ENCODE measurements at places on chromosomes 5 and 9.

DNA sequence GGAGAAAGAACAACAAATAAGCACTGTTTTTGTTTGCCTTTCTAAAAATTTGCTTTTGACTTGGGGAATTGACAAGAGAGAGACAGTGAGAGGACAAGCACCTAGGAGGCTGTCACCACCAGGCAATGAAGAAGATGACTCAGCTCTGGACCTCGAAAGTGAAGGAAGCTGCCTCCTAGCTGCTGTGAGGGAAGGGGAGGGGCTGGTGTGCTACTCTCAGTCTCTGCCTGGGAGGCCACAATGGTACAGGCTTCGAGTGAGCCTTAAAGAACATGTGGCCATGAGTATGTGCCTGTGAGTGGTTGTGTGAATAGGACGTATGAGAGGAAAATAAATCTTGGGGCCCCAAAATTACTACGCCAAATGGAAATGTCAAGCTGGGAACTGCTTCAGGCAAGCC lies 7.1 kb upstream of the PLK2 start:
- DNase-seq, result no peak

DNA sequence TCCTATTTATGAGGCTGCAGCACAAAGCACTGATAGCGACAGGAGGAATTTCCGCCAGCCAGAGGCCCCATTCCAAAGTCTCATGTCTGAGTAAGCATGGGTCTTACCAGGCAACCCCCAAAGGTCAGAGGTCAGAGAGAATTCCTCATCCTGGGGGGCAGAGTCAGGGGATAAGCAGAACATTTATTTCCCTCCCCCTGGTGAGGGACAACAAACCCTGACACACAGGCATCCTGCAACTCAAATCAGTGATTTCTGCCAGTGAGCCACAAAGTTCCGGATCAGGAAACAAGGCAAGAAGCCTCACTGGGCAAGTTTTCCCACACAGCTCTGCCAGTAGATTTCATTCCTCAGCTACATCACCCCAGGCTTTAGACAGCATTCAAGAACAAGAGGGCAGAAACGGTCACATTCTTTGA lies 37.0 kb downstream of the ADAMTS12 start:
- DNase-seq, result no peak

DNA sequence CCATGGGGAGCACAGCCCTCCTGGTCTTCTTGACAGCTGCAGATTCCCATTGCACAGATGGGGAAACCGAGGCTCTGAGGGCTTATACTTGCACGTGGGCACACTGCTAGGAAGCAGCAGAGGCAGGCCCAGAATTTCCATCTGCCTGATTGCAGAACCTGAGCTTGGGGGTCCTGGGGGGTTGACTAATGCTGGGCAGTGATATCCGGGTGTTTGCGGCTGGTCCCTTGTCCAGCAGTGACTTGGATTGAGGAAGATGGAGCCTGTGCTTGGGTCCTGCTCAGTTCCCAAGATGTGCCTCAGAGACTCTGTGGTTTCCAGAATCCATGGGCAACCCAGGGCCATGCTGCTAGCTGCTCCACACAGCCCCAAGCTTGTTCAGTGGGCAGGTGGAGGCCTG lies 91.2 kb downstream of the PHF2 start:
- DNase-seq, result no peak

DNA sequence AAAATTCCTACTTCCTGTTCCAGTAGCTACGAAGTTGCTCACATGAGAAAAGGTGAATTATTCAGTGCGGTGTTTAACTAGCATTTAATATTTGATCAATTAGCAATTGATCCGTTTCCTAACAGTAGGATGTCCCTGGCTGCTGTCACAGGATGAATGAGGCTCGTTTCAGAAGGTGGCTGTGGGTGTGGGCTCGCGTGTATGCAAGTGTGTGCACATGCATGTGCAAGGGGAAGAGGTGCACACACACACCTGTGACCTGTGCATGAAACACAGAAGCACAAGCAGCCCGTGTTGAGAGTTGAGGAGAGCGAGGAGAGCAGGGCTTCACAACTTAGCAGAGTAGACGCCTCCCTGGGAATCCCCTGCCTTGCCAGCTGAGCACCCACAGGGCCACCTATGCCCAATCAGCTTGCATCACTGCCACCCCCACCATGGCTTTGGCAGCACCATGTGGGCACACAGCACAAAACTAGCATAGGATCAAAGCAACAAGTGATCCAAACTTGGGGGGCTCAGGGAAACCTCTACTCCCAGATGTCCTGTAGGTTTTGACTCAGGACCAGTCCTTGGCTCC lies 107.2 kb downstream of the C5orf15 start:
- no peak for DNase-seq

DNA sequence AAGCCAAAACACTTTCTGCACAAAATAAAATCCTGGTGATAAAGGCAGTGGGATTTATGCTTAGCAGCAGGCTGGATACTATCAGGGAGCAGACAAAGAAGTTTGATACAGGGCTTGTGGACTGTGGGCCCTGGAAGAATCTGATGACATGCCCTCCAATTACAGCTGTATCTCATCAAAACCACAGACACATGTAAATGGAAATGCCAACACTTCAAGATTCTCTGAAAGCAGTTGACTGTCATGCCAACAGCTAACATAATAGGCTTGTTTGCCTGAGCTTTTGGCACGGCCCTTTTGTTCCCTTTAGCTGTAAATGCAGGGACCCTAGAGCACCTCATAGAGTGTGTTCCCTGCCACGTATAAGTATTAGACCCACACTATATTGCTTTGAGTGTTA lies 114.4 kb downstream of the STK32A start:
- DNase-seq, result no peak

DNA sequence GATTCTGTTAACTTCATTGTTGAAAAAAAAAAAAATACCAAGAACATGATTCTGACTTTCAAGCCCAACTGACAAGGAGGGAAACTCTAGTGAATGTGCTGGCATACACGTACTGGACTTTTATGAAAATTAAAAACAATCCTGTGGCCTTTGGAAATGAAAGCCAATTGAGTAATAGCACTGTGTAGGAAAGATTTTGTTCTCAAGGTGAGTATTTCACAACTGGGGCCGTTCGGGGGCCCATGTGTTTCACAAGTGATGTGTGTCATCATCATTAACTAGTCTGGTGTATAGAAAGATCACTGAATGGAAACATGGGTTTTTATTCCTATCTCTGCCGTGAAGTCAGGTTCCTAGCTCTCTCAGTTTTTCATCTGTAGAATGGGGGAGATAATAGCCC lies 605.0 kb upstream of the CLINT1 start:
- no peak for DNase-seq

- DNase-seq, result no peak
Observed at GRCh38 chr9:33443047-33443446, 4.3 kb downstream of the AQP3 start.

- DNase-seq, result no peak
Observed at GRCh38 chr5:10507575-10508096, 56.2 kb upstream of the ANKRD33B start.

DNA sequence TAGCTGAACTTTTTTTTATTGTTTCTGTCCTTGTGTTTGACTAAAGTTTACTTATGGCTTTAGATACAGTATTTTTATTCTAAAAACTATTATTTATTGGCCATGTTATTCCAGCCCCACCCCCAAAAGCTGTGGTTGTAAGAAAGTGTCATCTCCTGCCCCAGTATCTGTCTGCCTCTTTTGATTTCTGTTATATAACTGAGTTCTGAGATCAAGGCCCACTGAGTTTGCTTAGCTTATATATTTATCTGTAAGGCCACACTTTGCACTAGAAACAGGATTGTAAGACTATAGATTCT lies 116.8 kb upstream of the TNFAIP8 start:
- no peak for DNase-seq

DNA sequence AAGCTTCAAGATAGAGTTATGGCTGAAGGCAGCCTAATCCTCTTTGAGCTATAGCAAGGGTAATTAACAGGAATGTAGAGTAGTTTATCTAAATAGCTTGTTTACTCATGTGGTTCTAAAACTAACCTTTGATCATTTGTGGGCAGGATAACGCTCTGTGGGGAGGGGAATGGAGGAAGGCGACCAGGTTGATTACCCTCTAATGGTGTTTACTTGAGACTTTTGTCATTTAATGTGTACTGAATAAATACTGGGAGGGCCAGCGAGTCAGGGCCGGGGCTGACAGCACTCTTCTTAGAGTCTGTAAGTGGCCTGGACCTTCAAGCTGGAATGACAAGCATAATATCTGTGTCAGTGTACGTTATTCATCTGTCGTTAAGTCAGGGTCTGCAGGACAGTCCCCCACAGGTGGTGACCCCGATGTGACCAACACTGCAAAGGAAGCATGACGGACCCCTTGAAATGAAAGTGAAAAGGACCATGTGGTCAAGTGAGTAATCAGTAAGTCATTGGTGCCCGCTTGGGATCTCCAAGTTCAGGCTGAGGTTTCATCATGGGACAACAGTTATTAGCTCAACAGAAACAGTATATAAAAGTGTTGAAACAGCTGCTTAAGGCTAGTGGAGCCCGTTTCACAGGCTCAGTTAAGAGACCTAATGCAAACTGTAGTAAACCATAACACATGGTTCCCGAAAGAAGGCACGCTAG lies 162.6 kb downstream of the CPLANE1 start:
- no peak for DNase-seq

- peak; percentile 41 for DNase-seq
Observed at GRCh38 chr5:176660860-176661641, 13.8 kb downstream of the TSPAN17 start.

GRCh38 chr9:9855177-9856078 lies 757.4 kb downstream of the PTPRD start:
- DNase-seq, result no peak

- DNase-seq, result no peak
Observed at GRCh38 chr9:113919382-113919781, 43.3 kb downstream of the ZNF618 start.

DNA sequence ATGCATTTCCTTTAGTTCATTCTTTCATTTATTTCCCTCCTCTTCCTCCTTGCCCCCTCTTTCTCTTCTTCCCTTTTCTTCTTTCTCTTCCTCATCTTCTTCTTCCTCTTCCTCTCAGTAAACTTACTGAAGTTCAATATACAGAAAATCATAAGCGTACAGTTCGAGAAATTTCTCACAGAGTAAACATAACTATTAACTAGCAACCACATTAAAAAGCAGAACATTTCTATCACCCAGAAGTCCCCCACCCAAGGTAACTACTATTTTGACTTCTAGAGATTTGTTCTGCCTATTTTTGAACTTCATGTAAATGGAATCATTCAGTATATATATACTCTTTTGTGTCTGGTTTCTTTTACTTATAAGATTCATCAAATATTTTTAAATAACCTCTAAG lies 48.2 kb downstream of the TNFAIP8 start:
- no peak for DNase-seq

Data from NCI-H1930 (cell line).